Esophagus squamous epithelium (tissue), 5 donors: ENCODE measurements at places on chromosomes 7 and 10.

DNA sequence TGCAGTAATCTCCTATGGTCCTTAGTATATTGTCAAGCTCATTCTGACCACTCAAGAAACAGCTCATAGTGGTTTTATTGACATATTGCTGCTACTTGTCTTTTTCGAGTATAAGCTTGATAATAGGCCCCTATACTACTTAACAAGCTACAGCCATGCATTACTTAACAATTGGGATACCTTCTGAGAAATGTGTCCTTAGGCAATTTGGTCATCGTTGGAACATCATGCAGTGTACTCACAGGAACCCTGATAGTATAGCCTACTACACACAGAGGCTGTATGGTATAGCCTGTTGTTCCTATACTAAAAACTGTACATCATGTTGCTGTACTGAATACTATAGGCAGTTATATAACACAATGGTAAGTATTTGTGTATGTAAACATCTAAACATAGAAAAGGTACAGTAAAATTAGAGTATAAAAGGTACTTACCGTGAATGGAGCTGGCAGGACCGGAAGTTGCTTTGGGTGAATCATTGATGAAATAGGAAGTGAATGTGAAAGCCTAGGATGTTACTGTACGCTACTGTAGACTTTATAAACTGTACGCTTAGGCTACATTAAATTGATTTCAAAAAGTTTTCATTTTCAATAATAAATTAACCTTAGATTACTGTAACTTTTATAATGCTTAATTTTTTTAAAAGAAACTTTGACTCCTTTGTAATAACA, 160.9 kb downstream of the LRRC4 start:
- DNase-seq, result no peak

DNA sequence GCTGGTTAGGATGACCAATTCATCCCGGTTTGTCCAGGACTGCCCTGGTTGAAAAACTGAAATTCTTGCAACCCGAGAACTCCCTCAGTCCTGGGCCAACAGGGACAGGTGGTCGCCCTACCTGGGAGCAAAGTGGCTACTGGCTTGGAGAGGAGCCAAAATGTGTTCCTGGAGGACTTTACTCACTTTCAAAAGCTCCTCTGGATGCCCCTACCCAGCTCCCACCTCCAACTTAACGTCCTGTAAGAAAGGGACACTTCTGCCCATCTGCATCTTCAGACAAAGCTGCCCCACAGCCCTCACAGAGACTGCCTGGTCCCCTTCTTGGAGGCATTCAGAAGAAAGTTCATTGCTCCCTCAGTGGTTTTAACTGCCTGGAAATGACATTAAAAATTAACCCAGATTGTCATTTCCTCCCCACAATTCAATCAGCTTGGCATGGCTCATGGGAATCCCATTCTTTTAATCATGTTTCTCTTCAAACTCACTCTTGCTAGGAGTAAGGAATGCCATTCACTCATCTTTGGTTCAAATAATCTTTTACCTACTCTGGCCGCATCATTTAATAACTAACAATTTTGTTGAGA, 24.0 kb upstream of the HSPA12A start:
- no peak for DNase-seq

DNA sequence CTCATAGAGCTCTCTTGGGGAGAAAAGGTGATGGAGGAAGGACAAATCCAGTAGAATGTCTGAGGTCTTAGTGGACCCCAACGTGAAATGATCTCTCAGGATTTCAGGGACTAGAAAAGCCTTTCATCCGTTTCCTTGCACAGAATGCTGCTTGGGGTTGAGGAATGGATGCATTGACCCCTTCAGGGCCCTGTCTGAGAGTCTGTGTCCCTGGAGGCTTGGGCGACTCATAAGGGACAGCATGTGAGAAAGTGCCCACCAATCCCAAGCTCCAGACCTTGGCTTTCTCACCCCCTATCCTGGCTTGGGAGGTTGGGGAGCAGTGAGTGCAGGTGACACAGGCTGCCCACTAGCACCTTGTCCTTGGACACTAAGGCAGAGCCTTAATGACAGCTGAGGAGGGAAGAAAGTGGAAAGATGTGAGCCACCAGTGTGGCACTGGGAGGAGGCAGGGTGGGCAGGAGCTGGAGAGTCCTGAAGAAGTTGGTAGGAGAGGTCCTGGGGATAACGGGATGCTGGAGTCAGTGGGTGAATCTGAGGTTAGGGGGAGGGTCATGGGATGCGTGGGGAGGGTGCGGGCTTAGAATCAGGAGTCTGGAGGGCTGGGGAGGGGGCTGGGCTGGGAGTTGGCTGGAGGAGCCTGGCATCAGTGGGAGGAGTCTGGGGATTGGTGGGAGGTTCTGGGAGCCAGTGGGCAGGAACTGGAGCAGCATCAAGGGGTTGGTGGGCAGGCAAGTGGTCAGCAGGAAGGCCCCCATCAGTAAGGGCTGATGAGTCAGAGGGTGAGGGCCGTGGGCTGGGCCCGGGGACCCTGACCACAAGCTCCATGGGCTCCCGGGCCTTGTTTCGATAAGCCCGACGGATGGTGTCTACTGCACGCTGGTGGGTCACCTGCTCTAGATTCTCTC, 8.6 kb downstream of the LZTS2 start:
- DNase-seq, result no peak

GRCh38 chr10:77526868-77527617, 110.6 kb downstream of the KCNMA1 start:
- DNase-seq, result no peak

GRCh38 chr10:102341038-102341688, 54.3 kb upstream of the NFKB2 start:
- no peak for DNase-seq

DNA sequence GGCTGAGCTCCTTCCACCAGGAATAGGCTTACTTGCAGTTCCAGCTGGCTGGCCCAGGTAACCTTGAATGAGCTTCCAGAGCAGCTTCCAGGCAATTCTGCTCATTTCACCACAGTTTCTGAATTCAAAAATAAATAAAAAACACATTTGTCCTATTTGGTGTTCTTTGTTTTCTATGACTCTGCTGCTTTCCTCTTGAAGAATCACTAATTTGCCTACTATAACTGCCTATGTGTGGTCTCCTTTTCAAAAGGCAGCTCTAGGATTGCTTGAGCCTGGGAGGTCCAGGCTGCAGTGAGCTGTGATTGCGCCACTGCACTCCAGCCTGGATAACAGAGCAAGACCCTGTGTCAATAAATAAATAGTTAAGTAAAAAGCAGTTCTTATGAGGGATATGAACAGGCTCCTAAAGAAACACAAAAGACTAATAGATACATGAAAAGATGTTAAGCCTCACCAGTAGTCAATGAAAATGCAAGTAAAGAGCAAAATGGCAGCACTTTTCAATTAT, 19.5 kb upstream of the TNPO3 start:
- no peak for DNase-seq

GRCh38 chr10:14884082-14884481, 5.4 kb downstream of the SUV39H2 start:
- no peak for DNase-seq

DNA sequence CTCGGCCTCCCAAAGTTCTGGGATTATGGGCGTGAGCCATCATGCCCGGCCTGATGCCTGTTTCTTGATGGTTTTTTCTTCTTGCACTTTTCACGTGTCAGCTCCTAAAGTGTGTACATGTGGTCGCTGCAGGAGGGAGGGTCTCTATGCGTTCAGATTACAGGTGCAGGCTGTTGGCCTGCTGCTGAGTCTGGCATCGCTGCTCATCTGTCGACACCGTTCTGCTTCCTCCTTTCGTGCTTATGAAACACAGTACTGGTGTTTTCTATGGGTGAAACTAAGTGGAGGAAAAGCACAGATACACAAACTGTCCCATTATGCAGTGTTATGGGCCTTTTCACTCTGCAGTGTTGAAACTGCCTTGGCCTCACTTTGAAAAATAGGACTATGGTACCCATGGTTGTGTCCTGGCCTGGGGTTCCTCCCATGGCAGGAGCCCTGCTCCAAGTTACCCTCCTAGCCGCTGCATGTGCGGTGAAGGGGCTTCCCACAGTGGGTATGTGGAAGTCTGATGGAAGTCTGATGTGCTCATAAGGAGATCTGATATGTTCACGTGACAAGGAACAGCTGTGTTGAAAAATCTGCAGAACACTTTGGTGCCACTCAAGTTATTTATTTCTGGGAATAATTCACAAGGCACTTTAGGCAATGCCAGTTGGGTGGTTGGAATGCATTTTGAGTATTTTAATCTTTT, 23.5 kb downstream of the OGDH start:
- DNase-seq, result no peak

DNA sequence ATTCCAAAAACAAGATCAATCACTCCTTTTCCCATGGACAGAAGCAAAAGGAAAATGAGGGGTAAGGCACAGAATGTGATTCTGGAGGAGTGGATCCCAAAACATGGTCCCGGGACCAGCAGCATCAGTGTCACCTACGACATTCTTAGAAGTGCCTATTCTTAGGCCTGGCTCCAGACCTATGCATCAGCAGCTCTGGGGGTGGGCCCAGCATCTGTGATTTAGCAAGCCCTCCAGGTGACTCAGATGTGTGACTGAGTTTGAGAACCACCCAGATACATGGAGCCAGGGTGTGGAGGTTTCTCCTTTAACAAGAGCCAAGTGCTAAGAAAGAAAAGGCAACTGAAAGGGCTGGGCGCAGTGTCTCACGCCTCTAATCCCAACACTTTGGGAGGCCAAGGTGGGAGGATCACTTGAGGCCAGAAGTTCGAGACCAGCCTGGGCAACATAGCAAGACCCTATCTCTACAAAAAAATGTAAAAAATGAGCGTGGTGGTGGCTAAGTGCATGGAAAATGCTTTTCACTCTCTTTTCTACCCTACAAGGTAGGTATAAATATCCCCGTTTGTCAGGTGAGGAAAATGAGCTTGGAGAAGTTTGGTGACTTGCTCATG, 17.1 kb upstream of the ARPC1A start:
- DNase-seq, result no peak

GRCh38 chr10:59626523-59626869, 83.2 kb downstream of the SLC16A9 start:
- DNase-seq, result no peak

- DNase-seq, result no peak
Measured at GRCh38 chr7:102417105-102417504, 16.3 kb upstream of the ORAI2 start.

DNA sequence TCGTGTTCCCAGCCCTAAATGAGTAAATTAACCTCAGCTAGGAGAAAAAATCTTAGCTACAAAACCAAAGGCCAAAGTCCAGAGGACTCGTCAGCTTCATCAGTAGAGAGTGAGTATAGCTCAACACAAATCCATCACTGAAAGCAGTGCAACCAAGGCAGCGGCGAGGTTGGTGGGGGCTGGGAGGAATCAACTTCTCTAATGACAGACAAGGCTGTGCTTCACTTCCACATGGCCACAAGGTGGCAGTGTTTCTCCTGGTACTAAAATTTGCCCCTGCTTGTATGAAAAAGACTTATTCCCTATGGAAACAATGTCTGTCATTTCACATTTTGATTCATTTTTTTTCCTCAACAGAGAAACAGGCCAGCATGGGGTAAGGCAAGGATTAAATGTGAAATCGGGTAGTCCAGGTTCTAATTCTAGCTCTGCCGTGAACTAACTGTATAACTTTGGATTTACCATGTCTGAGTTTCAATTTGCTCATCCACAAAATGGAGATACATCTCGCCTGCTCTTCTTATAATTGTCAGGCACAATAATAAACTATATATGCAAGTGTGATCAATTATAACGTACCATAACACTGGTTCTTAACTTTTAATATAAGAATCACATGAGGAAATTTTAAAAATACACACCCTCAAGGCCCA, 39.3 kb downstream of the FAS start:
- no peak for DNase-seq

DNA sequence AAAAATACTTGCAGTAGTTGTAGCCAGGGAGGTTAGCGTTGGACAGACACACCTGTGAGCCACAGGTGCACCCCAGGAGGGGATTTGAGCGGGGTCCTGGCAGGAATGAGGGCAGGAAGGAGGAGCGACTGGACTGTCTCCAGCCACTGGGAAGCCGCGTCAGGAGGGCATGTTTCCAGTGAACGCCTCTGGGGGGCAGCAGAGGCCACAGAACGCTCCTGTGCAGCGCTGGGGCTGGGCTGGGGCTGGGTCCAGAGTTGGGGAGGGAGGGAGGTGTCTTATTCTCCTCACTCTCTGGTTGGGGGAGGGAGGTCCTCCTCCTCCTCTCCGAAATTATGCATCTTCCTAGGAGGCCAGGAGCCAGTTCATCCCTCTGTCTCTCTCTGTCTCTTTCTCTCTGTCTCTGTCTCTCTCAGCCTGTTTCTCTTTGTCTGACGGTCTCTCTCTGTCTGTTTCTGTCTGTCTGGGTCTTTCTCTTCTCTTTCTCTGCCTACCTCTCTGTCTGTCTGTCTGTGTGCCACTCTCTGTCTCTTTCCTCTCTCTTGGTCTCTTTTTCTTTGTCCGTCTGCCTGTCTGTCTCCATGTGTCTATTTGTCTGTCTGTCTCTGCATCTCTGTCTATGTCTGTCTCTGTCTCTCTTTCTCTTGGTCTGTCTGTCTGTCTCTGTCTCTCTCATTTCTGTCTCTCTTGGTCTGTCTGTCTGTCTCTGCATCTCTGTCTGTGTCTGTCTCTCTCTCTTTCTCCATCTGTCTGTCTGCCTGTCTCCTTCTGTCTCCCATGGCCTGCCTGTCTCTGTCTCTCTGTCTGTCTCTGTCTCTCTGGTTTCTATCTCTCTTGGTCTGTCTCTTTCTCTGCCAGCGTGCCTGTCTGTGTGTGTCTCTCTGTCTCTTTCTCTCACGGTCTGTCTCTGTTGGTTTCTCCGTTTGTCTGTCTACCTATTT, 9.9 kb upstream of the PSMG3 start:
- no peak for DNase-seq

- DNase-seq, result no peak
Measured at GRCh38 chr7:74417419-74417971, 36.2 kb upstream of the GTF2IRD1 start.

- DNase-seq, result no peak
Measured at GRCh38 chr7:150520145-150520544, 5.5 kb downstream of the GIMAP7 start.

- no peak for DNase-seq
Measured at GRCh38 chr7:108002726-108003598, at the start of gene LAMB1. TSS of gene LAMB1 (minus strand) at chr7:108003161. CDS start at chr7:108002885, 276 bp downstream.

- DNase-seq, result no peak
Measured at GRCh38 chr7:2175514-2175913, 57.2 kb downstream of the MAD1L1 start.

DNA sequence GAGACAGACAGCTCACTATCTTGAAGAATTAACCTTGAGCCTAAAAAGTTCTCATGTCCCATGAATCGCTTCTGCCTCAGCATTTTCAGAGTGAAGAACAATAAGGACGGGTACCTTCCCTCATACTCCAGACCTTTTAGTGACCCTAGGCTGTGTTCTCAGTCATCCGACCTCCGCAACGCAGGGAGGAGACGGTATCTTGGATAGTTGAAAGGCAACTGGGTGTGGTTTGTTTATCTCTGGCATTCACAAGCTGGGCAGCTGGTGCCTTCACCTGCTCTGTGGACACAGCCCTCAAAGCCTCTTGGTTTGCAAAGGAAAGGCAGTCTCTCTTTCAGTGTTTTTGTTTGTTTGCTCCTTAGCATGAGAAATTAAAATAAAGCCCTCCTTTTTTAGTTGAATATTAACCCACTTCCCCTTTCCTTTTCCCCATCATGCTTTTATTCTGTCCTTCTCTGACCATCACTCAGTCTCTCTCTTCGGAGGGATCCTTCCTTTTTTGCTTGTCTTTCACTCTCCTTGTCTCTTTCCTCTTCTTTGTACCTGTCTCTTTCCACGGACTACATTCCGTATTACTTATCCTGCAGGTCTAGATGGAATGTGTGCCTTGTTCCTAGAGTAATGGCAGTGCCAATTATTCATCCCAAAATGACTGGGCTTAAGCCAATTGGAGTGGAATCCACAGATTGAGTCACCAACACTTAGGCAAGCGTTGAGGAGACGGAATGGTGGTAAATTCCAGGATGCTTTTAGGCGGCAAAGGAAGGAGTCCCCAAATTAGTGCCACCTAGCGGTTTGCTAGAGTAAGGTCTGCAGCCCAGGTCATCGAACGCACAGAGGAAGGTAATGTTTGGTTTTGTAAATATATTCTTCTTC, 45.8 kb downstream of the PRR15 start:
- DNase-seq, result no peak
